NT2/D1 (cell line): ENCODE measurements at places on chromosomes 7 and 10.

DNA sequence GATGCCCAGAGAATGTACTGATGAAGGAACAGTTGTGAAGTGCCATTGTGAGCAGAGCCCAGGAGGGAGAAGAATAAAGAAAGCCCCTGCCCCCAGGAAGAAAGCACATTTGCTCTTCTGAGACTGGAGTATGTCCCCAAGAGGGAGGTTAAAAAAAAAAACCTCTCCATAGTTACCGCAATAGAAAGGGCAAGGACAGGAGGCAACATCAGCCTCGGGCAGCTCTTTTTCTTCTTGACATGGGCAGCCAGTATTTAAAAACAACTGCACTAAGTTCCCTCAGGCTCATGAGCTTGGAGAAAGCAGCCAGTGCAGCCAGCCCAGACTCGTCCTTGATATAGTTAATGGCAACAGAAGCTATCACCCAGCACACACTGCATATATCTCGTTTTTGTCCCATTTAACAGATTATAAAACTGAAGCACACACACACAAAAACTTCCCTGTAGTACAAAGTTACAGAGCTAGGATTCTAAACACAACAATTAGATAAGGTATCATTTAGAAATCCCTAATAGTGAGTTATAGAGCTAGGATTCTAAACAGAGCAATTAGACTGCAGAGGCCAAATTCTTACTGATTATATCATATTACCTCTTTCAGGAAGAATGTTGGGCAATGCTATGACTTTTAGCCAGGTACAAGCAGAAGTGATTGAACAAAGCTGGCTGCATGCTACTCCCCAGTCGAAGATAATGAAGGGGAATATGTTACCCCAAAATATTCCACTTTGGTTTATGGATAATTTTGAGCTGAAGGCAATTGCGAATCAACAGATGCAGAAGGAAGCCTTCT is 823.5 kb downstream of the GRID1 start:
- DNase-seq, result no peak

GRCh38 chr10:29736366-29737073 is 101.7 kb upstream of the SVIL start:
- no peak for DNase-seq

- no peak for DNase-seq
Observed at GRCh38 chr10:110356628-110357245, 52.0 kb upstream of the SMNDC1 start.

GRCh38 chr10:87505366-87506111 is 846 bp downstream of the MINPP1 start:
- peak; percentile 39 for DNase-seq

GRCh38 chr10:121069061-121069850 is 218.1 kb downstream of the WDR11 start:
- no peak for DNase-seq

DNA sequence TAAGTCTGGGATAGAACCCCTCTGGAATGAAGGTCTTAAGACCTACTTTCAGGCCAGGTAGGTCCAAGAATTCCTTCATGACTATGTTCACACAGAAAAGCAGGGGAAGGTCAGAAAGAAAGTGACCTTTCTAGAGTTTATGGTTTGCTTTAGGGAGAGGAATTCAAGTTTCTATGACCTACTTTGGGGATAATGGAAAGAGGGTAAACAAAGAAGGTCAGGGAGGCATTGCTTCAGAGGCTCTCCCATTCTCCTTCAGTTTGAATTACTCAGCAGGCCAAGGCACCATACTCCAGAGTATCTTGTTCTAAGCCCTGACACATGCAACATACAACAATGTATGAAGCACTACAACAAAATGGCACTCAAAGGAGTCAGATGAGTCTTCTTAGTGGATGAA is 11.5 kb upstream of the MACC1 start:
- DNase-seq, result no peak

GRCh38 chr7:112869111-112869774 is 79.0 kb upstream of the TMEM168 start:
- peak; percentile 66 for DNase-seq

DNA sequence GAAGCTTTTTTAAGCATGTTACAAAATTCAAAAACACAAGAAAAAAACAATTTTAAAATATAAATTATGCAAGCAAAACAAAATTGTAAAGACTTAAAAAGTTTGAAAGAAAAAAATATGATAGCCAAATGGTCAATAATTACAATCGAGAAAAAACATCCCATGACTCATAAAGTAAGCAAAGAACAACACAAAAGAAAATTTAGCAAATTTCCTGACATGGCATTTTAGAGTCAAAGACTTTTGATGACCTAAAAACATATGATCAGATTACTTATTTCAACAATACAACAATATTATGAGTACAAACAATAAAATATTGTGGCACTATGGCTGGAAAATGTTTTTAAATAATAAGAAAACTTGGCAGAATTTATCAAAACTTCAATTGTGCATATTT is 312.1 kb upstream of the MEOX2 start:
- no peak for DNase-seq

DNA sequence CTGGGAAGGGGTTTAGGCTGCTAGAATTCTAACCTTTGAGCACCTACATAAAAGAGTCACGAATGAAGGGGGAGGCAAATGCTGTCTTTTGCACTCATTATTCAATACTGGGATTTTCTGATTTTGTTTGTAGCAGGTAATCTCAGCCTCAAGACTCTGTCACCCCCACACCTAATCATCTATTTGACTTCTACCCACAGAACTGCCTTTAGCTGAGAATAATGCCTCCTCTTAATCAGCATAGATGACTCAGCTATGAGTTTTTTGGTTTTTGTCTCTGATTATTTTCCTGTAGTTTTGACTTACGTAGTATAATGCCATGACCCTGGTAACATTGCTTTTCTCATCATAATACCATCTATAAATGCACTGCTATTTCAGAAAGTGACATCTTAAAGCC is 42.7 kb upstream of the CACNB2 start:
- no peak for DNase-seq

DNA sequence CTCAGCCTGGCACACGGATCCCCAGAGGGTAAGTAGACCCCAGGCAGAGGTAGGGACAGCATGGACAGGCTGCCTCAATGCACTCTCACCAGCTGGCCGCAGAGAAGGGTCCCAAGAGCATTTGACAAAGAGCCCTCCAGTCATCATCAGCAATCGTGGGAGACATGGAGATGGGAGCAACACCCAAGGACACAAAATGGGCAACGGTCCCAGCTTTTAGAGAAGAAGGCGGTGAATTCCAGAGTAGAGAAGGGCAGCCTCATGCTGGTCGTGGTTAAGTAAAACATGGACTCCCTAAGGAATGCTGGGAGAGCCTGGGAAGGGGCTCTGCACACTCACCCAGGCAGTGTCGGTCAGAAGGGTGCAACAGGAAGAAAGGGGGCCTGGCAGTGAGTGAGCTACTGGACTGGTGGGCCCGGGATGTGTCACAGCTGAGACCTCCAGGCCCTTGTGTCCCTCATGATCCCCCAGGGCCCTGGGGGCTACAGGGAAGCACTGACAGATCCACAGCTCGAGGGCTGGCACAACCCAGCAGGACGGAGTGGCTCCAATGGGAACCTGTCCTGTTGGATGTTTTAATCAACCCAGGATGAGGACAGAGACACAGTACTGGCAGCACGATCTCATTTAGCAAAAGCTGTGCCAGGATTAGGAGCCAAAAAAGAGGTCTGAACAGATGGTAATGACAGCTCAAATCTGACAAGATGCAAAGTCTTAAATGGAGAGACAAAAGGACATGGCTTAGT is 147.1 kb downstream of the NEURL1 start:
- DNase-seq, result no peak

DNA sequence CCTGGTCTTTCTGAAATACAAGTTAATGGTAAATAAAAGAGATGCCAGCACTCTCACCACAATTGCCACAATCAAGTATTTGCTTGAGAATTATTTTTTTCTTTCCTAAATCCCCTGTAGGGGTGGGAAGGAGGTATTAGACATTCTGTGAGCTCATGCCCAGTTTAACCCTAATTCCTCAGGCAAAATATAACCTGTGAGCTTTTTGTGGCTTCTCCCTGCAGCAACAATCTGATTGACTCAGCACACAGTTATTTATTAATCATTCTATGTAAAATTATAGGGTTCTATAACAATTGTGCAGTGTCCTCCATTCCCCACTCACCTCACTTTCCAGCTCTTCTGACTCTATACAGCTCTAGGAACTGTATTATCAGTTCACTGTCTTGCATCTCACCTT is 66.3 kb downstream of the GLI3 start:
- DNase-seq, result no peak

DNA sequence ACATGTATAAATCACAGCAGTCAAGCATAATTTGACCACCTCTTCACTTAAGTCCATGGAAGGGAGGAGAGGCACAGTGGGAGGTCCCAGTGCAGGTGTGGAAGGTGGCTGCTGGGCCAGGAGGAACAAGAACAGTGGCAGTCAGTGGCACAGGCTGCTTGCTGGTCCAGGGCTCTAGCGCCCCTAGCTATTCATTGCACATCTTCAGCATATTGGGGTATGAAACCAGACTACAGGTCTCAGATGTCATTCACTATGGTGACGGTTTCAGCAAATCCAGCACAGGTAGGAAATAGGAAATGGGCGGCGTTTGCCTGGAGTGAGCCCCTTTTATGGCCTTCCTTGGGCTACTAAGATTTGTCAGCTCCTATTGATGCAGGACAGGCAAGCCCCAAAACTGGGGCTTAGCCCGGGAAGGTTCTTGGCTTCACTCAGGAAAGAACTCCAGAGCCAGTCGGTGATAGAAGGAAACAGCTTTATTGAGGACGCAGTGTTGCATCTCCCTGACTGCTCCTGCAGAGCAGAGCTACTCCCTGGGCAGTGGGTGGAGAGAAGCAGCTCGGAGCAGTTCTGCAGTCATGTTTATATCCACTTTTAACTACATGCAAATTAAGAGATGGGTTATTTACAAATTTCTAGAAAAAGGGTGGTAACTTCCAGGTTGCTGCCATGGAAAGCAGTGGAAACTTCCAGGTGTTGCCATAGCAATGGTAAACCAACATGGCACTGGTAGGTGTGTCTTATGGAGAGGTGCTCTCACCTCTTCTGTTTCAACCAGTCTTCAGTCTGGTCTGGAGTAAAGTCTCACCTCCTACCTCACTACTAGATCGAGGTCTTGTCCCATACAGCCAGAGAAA is 608.8 kb downstream of the PARD3 start:
- no peak for DNase-seq

GRCh38 chr7:1257221-1257620 is 24.5 kb downstream of the UNCX start:
- no peak for DNase-seq

- no peak for DNase-seq
Observed at GRCh38 chr7:151138153-151138851, 29.2 kb downstream of the GBX1 start.

GRCh38 chr7:149879766-149880637 is 6.2 kb downstream of the ATP6V0E2 start:
- DNase-seq, result no peak

DNA sequence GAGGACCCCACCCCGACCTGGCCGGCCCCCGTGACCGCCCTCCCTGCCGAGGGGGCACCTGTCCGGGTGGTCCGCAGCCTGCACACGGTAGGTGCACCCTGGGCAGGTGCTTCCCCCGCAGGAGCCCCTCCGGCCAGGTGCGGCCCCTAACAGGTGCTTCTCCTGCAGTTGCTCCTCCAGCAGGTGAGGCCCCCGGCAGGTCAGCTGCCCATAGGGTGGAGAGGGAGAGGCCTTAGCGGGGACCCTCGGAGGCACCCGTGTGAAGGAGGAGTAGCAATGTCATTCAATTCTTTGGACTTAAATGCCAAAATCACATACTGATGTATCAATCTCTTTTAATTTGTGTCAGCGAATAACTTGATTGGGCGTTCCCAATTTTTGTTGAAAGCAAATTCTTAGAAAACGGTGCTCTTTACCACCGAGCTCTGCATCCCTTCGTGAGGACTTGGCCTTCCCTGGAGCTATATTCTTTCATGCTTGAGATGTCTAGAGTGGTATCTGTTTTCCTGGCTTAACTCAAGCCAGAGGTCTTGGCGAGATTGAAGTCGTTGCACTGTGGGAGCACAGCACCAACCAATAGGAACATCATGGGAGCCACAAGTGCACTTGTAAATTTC is 738 bp upstream of the NCAPG2 start:
- no peak for DNase-seq

DNA sequence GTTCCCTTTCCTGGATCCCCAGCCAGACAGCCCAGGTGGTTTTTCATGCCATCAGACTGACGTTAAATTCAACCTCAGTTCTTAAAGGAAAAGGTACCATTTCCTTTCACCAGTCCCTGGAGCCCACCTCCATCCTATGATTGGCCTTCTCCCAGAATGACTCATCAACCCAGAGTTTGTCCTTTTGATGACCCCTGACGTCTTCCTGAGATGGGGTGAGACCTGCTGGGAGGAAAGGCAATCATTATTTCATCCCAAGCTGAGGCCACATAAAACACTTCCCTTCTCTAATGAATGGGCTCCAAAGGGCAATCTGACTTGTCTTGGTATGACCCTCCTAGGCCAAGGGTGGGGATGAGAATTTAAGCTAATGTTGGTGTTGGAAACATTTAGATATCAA is 750.7 kb downstream of the SUGCT start:
- DNase-seq, result no peak

DNA sequence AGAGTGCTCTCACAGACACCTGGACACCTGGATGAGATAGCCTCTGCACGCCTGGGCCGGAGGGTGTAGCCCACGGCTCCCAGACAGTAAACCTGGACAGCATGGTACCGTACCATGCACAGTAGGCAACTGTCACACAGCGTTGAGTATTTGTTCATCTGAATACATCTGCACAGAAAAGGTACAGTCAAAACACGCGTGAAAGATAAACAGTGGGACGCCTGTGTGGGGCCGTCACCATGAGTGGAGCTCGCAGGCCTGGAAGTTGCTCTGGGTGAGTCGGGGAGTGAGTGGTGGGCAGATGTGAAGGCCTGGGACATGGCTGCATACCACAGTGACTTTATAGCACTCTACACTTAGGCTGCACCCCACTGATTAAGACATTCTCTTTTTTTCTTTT is 280.0 kb upstream of the SHH start:
- DNase-seq, result no peak

- no peak for DNase-seq
Observed at GRCh38 chr10:28668363-28669226, 8.7 kb upstream of the BAMBI start.

GRCh38 chr10:114188001-114188400 is 8.8 kb downstream of the TDRD1 start:
- no peak for DNase-seq

DNA sequence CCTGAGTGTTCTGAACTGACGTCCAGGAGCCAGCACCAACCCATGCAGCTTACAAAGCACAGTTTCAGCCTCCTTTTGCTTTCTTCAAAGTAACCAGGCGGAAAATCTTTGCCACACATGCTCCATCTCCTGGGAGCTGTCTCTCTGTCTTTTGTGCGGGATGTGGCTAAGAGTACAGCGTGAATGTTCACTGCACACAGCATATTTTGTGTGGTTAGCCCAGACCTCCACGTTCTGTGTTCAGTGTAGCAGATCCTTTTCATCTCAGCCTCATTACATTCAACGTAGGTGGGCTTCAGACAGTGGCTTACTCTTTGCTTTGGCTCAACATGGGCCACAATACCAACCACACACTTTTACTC is 200.8 kb downstream of the TNS3 start:
- no peak for DNase-seq

- DNase-seq, result no peak
Observed at GRCh38 chr10:16360001-16360400, 76.8 kb upstream of the PTER start.
